ENCODE measurements at places on chromosomes 13 and 19.

- DNase-seq = no peak
Observed at GRCh38 chr13:45690636-45691035, 11.5 kb upstream of the CBY2 start.

DNA sequence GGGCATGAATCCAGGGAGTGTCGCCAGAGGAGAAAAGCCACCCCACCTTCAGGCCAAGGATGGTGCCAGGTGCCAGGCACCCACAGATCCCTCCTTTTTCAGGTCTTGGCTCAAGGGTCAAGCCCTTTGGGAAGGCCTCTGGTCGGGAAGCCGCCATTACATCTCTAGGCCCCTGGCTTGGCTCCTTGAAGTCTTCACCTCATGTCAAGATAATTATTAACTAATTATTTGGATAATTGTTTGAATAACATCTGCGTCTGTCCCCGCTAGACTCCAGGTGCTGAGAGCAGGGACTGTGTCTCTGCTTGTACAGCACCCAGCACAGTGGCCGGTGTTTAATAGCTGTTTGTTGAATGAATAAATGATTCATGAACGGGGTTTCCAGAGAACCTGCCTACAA is 1.2 kb downstream of the KLK13 start:
- DNase-seq = no peak

- no peak for DNase-seq
Observed at GRCh38 chr19:32868206-32868950, 1.2 kb downstream of the SLC7A9 start.

DNA sequence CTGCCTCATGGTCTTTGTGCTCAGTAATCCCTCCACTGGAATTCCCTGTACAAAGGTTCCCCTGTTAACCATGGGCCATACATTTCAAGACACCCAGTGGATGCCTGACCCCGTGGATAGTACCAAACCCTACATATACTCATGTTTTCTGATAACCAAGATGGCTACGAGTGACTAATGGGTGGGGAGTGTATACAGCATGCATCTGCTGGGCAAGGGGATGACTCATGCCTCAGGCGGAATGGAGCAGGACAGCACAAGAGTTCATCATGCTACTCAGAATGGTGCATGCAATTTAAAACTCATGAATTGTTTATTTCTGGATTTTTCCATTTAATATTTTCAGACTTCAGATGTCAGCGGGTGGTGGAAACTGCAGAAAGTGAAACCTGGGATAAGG is 13.3 kb upstream of the FGF9 start:
- no peak for DNase-seq

DNA sequence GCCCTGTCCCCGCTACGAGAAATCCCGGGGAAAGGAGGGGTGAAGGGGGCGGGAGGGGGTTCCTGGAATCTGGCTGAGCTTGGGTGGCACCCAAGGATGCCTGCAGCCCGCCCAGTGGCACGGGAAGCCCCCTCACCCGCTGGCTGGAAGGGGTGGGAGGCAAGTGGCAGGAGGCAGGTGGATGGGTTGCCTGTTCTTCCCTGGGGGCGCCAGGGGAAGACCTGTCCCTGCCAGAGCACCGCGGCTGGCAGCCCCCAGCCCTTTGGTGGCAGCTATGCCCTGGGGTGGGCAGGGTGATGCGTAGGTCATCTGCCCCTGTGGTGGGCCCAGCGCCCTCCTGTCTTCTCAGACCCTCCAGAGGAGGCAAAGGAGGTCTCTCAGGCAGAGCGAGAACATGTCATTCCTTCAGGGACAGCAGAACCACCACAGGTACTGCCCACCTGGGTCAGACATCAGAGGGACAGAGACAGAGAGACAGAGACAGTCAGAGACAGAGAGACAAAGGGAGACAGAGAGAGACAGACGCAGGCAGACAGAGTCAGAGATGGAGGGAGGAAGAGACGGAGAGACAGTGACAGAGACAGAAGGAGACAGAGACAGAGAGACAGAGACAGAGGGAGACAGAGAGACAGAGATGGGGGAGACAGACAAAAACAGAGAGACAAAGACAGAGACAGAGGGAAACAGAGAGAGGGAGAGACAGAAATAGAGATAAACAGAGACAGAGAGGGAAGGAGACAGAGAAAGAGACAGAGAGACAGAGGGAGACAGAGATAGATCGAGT is 36.7 kb downstream of the EFNA2 start:
- DNase-seq = no peak

DNA sequence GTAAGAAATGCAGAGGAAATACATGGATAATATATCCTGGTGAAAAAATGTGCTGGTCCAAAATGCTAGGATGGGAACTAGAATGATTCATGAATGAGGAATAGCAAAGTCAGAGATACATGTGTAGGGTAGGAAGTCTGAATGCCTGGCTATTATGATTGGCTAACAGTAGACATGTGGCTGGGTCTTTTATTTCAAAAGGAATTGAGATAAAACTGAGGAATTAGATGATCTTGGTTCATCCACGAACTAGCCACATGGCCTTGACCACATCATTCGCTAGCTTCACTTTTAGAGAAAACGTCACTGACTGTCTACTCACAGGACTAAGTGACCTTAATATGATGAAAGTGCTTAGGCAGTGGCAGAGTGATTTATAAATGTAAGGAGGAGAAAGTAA is 103.1 kb downstream of the TRPC4 start:
- no peak for DNase-seq

DNA sequence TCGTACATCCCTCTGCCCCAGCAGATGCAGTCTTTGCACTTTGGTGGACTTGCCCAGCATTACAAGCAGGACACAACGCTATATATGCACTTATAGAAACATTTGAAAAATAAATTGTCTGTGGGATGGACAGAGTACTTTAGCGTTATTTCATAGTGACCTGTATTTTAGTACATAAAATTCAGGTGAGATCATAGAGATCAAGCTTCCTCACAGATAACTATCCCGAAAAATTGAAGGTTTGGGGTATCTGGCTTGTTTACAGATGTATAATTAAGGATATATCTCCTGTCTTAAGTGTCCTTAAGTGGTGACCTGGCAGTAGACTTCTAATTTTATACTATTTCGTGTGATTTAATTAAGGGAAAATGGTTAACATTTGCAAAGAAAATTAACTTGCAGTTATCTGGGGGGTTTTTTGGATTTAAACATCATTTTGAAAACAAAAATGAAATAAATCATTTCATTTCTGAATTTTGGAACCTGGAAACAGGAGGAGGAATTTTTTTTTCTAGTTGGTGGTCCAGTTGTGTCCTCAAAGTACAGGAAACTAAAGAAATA is 977 bp upstream of the MAB21L1 start:
- DNase-seq = no peak

GRCh38 chr13:113967729-113968462 is 6.0 kb downstream of the C13orf46 start:
- no peak for DNase-seq

GRCh38 chr13:31038834-31039552 is 106.5 kb downstream of the TEX26 start:
- DNase-seq = peak; percentile 46

DNA sequence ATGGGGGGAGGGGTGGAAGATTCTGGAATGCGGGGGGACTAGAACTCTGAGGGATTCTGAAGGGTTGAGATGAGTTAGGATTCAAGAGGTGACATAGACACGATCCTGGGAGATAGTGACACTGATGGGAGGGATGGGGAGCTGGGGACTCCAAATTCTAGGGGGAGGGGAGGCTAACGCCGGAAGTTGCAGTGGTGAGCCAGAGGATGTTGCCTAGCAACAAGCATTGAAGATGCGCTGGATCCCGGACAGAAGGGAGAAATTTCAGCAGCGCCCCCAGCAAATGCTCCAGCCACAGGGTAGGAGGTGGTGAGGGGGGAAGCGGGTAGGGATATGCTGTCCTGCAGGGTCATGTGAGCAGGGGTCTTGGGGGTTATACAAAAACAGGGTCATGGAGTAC is 6.9 kb upstream of the LTBP4 start:
- DNase-seq = no peak

- DNase-seq = no peak
Observed at GRCh38 chr19:3620145-3620816, 6.3 kb downstream of the CACTIN start.

DNA sequence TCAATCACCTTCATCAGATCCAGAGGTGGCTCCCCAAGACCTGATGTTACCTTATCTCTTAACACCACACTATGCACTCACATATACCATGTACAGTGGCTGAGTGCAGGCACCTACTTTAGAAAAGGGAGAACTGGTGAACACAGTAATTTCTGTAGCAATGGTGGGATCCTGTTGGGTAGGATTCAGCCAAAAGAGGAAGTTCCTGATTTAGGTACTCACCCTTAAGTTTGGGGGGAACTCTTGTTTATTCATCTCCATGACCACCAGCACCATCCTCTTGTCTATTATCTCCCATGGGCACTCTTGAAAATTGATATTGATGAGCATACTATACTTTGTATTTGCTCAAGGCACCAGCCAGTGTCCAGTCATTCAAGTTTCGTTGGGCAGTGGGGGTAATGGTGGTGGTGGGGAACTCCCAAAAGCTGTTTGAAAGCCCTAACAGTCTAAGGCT is 324.4 kb downstream of the LMO7 start:
- DNase-seq = no peak

GRCh38 chr13:51125495-51126226 is 14.6 kb upstream of the C13orf42 start:
- peak; percentile 63 for DNase-seq

DNA sequence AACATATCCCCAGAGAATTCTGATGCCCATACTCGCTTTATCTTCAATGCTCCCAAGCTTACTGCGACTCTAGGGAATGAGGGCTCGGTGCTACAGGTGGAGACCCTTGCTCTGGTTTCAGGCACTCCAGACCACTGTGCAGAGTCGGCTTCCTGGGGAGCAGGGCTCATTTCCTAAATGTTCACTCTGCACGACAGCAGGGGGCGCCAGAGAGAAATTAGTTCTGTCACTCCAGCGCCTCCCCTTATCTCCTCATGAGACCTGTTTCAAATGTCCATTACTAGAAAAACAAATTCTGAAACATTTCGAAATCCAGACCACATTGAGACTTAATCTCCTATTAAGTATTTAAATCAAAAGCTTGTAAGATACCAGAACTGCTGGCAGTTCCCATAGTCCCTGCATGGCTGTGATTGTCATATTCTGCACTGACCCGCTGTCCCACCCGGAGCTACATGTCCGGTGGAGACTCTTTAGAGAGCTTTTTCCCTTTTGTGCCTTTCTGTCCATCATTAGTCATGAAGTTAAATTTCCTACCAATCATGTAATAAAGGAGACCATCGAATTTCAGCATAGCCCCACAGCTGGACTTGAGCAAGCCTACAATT is 22.4 kb downstream of the EPSTI1 start:
- peak; percentile 94 for DNase-seq

DNA sequence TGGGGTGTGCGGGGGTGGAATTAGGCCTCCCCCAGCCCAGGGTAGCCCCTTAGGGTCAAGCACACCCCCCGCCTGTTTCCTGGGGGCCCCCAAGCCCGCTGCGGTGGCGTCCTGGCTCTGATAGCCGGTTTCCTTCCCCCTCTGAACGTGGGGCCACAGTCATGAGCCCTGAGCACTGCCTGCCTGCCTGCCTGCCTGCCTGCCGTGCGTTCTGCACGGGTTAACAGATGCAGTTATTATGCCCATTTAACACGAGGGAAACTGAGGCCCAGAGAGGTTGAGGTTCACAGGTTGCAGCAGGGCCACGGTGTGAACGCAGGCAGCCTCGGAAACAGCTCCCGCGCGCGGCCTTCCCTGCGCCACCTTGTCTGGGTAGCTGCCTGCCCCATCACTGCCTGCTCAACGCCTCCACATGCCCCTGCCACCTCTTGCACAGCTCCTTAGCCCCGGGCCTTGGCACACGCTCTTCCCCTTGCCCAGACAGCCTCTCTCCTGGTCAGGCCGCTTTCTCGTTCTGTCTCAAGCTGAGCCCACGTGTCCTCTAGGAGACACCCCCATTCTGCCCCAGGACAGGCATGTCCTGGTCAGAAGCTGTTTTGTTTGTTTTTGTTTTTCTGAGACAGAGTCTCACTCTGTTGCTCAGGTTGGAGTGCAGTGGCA is 1.2 kb upstream of the GAMT start:
- DNase-seq = no peak

DNA sequence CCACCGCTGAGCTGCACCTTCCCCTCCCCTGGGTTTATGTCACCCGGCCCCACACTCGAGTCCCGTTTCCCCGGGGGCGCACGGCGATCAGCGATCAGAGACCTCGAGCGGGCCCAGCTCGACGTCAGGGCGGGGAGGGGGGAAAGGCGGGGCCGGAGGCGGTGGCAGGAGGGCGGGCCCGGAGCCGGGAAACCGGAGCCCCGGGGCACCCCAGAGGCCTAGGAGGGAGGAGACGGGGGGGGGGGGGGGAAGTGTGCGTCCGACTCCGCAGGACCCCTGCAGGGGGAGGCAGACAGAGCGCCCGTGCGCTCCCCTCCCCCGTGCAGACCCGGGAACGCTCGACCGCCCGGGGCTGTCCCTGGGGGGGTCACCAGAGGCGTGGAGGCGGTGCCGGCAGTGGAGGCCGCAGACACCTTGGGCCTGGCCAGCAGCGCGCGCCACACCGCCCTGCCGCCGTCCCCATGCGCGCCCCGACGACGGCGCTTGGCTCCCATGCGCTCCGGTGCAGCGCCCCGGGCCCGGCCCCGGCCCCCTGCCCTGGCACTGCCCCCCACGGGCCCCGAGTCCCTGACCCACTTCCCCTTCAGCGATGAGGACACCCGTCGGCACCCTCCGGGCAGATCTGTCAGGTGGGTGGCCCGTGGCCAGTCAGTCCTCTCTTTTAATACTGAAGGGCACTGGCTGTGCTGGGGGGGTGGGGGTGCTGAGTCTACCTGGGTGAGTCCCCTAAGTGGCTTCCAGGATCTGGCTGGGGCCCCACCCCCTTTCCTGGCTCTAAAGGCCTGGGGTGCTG is 11.8 kb downstream of the PDE4A start:
- peak; percentile 75 for DNase-seq

DNA sequence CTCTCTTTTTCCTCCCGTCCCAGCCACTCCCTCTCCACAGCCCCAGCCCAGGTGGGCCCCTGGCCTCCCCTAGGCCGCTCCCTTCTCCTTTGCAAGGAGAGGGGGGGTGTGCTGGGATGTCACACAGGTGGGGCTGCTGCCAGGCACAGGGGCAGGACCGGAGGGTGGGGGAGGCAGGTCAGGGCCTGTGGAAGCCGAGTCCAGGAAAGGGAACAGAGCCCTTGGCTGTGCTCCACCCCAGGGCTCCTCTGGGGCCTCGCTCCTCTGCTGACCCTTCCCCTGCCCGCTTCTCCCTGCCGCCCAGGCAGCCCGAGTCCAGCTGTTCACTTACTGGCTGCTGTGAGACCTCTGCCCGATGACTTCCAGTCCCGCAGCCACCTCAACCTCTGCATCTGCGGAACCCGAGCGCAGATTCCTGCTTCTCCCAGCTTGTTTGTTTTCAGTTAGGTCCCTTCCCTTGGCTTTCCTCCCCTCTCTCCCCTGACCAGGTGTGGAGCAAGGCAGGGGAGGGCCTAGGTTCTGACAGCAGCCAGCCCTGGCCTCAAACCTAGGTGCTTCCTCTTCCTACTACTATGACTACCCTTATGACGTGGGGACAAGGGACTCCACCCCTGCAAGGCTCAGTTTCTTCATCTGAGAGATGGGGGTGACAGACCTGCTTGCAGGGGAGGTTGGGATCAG is 850 bp upstream of the KLK11 start:
- no peak for DNase-seq

All from stimulated activated CD8-positive, alpha-beta memory T cell treated with anti-CD3 and anti-CD28 coated beads, Interleukin-4, amount 100 ng/mL, for 48 hours (primary cell).